ENCODE measurements at places on chromosomes 11 and 22.

DNA sequence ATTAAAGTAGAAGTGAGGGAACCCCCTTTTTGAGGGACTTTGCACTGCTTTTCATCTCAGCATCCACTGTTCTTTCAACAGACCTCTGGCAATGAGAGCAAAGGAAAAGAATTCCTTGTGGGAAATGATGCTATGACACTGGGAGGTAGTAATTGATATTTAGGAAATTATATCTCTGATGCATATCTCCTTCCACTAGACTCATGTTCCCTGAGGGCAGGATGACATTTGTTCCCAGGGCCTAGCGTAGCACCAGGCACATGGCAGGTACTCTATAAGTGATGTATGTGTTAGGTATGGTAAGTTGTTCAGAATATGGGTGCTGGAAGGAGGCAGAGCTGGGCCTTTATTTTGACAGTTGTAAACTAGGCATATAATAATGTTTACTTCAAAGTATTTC is 142.9 kb downstream of the CCDC81 start:
- DNase-seq, result no peak

GRCh38 chr11:97107604-97108003 is 717.8 kb downstream of the JRKL start:
- DNase-seq, result peak; percentile 9

- DNase-seq, result no peak
Measured at GRCh38 chr22:50697667-50698506, 25.3 kb downstream of the SHANK3 start.

GRCh38 chr11:67126986-67127385 is 7.9 kb downstream of the KDM2A start:
- DNase-seq, result no peak

DNA sequence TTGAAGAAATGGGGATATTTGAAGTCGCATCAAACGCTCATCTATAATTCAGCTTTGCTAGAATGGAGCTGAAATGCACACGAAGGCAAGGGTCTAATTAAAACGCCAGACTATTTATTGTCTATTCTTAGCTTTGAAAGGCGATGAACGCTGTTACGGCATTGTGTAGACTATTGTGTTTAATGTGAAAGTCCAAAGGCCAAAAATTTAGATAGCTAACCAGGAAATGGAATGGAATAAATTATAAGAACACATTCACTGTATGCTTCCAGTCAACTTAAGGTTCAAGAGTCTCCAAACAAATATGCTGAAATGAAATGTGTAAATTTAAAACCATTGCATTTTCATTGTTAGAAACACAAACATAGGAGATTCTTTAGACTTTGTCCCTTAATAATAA is 186.2 kb downstream of the CWF19L2 start:
- DNase-seq, result no peak

DNA sequence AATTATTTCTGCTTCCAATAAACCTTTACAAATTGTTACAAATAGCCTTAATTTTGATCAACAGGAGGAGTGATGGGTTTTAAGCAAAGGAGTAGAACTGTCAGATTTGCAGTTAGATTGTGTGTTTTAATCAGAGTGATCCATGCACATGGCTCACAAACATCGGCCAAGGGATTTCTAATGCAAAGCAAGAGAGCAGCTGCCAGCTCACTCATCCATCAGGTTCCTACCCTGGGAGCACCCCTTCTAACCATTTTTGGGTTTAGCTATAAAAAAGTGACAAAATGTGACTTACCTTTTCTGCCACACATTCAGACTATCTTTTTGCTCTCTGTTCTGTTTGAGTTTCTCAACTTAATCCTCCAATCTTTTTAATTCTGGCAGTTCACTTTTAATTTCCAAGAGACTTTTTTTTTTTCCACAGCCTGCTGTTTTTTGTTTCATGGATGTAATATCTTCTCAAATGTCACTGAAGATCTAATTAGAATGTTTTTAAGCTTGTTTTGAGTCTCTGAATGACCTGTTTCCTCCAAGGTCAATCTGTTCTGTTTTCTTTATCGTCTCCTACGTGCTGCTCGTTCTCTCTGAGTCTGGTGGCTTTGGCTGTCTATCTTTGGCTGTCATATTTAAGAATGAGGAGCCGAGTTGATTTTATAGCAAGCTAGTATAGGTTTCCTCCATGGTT is 6.0 kb downstream of the IZUMO1R start:
- no peak for DNase-seq

GRCh38 chr11:113401718-113402117 is 14.1 kb downstream of the ANKK1 start:
- no peak for DNase-seq

- no peak for DNase-seq
Measured at GRCh38 chr11:94007906-94008305, 13.2 kb upstream of the HEPHL1 start.

GRCh38 chr11:101046947-101047346 is 82.7 kb downstream of the PGR start:
- DNase-seq, result no peak

GRCh38 chr11:58006940-58007339 is 16.7 kb upstream of the OR9Q1 start:
- DNase-seq, result no peak

DNA sequence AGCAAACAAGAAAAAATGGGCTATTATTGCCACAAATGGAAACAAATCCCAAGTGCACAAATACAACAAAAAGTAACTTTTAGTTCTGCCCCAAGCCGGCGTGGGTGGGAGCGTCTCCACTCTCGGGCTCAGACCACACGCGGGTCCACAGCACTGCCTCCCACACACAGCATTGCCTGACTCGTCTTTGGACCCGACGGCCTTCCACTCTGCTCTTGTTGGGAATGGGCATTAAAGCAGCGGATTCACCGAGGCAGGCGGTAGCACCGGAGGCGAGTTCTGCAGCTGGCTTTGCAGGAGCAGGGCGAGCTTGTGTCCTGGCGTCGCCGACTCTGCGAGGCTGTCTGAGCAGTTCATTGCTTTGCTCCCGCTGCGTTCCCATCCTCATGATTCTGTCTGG is 23.0 kb downstream of the NADSYN1 start:
- DNase-seq, result no peak

- DNase-seq, result no peak
Measured at GRCh38 chr11:87740968-87741367, 434.3 kb downstream of the RAB38 start.

DNA sequence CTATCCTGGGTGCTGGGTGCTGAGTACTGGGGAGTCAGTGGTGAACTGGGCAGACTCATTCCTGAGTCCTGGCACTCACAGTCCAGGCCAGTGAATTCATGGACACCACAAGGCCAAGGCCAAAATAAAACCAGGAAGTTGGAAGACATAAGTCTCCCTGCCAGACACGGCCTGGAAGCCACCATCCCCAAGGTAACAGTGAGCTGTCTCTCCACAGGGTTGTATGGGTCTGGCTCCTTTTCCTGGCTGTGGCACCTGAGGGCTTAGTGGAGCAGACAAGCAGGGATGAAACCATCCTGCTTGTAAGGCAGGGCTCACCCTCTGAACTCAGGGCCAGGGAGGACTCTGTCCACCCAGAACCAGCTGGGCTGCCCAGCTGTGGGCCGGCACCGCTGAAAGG is 54.7 kb upstream of the ALX4 start:
- no peak for DNase-seq

GRCh38 chr22:37028692-37029674 is 9.4 kb downstream of the MPST start:
- no peak for DNase-seq

DNA sequence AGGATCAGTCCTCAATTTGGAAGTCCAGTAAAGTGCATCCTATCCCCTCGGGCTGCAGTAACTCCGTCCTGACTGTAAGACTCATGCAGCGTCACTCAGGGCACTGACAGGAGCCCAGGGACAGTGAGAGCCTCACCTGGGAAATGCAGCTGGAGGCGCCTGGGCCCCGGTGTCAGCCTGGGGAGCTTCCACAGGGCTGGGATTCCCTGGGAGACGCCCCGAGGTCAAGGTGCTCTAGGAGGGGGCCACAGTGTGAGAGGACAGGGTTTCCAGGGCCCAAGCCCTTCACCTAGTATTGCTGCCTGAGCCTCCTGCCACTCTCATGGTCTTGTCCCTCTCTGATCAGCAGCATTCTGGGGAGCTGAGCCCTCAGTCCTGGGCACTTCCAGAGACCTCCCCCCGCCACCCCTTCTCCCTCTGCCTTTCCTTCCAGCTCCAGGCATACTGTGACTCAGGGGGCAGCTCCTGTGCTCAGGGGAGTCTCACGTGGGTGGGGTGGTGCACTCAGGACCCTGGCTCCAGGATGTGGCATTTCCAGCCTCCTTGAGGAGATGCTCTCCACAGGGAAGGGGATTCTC is 99.1 kb upstream of the IGLL5 start:
- DNase-seq, result no peak

- no peak for DNase-seq
Measured at GRCh38 chr11:44876906-44877305, 73.8 kb downstream of the TP53I11 start.

- DNase-seq, result no peak
Measured at GRCh38 chr11:8596504-8597046, 2.5 kb upstream of the STK33 start.

DNA sequence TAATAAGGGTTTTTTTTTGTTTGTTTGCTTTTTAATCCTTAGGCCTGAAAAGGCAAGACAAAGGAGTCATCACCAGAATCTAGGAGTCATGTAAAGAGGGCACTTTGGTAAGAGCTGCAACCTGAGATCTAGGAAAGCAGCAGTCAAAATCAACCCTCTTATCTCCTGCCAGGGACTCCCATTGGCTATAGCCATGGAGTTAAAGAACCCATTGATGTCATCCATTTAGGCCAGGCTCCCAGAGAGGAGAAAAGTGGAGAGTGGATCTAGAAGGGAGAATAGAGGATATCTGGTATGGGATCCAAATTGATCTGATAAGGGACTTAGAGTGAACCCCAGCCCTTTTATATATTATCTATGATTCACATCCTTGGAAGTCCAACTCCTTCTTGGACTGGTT is 35.9 kb downstream of the ZNF215 start:
- no peak for DNase-seq

- DNase-seq, result no peak
Measured at GRCh38 chr11:65083134-65083833, 556 bp downstream of the CDCA5 start.

DNA sequence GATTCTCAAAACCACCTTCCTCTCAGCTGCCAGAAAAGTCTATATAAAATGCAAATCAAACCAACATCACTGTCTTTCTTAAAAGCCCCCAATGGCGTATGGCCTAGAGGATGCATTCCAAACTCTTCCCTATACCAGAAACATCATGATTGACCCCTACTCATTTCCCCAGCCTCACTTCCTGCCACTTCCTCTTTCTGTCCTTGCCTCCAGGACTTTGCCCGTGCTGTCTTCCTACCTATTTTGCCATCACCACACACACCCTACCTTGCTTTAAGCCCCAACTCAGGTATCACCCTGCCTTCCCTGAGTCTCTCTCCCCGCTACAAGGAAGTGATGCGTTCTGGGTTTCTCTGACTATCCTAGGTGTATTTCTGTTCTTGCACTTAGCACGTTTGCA is 8.1 kb downstream of the POU2AF2 start:
- no peak for DNase-seq

DNA sequence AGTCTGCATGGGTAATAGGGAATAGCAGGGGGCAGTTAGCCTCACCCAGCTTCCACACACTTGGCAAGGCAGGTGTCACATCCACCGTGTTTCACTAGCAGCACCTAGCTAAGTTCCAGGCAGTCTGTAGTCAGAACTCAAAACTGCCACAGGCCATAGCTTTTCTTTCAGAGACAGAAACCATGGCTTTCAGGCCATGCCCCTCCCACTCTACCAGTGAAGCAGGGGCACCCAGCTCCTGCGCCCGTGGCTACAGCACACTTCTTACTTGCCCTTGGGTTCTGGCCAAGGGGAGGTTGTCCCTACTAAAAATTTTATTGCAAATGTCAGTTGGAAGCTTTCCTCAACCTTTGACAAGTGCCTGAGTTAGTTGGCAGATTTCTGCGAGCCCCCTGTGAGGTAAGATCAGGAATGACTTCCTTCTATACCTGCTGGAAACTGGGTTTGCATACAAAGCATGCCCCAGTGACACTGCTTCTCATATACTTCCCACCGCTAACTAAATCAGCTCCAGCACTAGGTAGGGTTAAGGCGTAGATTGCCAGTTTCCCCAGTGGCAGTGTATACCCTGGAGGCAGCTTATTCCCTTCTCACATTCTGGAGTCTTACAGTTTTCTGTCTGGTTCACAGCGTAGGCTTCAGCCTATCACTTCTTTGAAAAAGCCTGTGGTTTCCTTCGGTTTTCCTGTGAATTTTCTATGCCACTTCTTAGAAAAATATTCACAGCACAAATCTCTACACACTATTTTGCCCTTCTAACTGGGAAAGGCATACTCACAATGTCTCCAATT is 139.0 kb upstream of the LUZP2 start:
- DNase-seq, result no peak

- DNase-seq, result no peak
Measured at GRCh38 chr22:19039796-19040280, 82.4 kb downstream of the DGCR2 start.

DNA sequence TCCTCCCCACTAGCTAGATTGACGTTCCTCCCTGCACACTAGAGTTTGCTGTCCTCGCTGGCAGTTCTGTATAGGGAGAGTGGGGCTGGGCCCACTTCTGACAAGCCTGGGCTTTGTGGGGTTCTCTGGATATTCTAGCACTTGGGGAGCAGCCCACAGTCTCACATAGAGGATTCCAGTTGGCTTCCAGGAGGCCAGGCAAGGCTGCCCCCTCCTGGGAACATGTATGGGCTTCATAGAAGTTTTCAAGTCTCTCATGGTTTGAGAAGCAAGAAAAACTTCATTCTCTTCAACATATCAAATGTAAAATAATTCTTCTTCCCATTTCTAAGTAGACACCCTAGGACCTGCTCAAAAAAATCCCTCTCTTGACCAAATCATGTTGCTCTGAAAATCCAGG is 87.5 kb downstream of the NAV2 start:
- DNase-seq, result no peak

- DNase-seq, result no peak
Measured at GRCh38 chr11:115819014-115819413, 314.8 kb upstream of the CADM1 start.

DNA sequence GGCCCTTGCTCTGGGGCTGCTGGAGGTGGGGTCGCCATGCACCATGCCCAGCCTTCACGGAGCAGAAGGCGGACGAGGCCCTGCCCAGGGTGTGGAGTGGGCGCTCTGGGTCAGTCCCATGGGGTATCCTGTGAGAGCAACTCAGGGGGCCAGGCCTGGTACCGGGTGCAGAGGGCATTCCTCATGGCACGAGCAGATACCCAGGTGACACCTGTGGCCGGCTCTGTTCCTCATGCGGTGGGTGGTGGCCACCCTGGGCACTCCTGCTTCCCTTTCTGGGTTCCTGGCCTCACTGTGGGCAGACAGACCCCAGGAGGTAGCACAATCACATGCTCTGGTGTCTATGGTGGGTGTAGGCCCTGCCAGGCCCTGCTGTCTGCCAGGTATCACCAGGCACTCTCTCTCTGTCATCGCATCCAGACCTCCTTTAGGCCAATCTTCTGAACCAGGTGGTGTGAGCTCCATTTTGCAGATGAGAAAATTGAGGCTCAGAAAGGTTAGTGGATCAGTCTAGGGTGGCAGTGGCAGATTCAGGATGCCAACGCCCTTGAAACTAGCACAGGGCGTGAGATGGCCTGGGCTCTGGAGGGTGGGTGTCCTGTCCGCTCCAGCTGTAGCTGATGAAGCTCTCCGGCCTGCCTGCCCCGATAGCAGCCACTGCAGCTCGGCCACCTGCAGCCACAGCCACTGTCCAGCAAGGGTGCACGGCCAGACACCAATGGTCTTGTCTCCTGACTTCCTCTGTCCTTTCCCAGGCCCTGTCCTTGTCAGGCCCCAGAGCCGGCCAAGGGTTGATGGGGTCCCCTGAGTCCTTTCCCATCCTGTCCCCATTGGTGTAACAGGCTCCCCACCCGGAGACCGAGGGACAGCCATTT is 15.1 kb downstream of the DGKZ start:
- DNase-seq, result no peak
